ENCODE measurements at places on chromosomes 7 and 10. TPM values are rescaled to one million over a fixed set of nuclear protein-coding genes. Genes with fewer than 3 reads are reported as not detected.
A peak's percentile ranks its signal among the peaks of the same experiment; 100 is the strongest.

- ATAC-seq: no peak
These were observed 328.4 kb upstream of the GNAI1 start for GRCh38 chr7:79806161-79806734.

DNA sequence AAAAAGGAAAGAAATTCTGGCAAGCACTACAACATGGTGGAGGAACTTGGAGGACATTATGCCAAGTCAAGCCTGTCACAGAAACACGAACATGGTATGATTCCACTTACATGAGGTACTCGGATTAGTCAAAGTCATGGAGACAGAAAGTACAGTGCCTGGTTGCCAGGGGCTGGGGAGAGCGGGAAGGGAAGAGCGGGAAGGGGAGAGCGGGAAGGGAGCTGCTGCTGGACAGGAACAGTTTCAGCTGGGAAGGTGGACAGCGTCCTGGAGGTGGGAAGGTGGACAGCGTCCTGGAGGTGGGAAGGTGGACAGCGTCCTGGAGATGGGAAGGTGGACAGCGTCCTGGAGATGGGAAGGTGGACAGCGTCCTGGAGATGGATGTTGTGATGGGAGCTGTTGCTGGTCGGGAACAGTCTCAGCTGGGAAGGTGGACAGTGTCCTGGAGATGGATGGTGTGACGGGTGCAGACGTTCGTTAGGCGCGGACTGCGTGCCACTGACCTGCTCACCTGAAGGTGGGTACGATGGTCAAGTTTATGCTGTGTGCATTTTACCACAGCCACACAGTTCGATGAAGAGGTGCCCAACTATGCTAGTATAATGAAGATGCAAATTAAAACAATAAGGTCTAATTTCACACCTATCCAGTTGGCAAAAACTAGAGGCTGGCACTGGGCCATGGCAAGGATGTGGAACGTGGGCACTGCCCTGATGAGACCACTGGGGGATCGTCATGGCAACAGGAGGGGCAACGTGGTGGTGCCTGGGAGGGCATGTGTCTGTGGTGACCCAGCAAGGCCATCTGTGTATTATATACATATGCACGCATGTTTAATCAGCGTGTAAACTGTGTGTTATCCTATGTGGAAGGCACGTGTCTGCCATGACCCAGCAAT lies 103.8 kb downstream of the NKX6-2 start:
- no peak for ATAC-seq

GRCh38 chr10:128929131-128929530 lies 537.9 kb upstream of the MGMT start:
- no peak for ATAC-seq

DNA sequence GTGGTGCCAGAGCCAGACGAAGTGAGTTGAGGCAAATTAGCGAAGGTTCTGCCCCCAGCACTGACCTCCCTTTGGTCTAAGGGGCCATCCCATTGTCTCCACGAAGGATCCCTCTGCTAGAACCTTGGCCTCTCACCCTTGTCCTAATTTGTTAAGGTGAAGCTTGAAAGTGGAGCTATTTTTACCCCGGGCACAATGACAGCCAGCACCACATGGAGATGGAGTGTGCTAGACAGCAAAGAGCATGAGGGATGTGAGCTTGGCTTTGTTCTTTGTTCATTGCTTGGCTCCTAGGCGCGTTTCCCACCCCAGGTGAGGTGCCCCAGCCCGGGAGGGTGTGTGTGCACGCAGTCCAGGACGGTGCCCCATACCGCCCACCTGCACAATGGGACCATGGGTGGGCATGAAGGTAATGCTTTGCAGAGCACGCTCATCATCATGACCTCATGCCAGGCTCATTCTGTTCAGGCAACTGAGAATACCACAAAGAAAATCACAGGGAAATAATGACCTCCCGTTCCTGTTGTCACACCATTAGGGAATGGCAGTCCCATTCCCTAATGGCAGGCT lies 361.0 kb upstream of the FZD8 start:
- no peak for ATAC-seq

- ATAC-seq: no peak
These were observed 47.9 kb downstream of the MRC1 start for GRCh38 chr10:17857040-17857439.

DNA sequence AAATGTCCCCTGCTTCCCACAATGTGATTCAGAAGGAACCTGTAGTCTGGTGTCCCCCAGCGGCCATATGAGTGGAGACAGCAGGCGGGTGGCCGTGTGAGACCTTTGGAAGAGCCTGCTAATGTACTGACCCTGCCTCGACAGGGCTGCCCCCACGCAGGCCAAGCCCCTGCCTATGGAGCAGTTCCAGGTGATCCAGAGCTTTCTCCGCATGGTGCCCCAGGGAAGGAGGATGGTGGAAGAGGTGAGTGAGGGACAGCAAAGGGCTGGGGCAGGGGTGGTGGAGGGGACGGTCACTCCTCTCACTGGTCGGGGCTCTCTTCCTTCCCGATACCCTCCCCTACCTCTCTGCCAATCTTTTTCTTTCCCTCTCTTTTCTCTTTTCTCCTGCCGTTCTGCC lies 55.7 kb downstream of the PALD1 start:
- ATAC-seq: no peak

GRCh38 chr10:19347621-19348020 lies 299.0 kb downstream of the MALRD1 start:
- ATAC-seq: no peak

DNA sequence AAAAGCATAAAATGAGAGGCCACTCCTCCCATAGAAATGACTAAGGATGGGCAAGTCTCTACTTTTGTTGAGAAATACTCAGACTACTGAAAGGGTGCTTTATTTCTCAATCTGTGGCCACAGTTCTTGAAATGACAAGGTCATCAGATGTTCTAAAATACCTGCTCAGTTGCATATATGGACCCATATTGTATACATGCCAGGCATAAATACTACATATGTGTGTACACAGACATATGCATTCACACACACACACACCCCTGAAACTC lies 691.5 kb upstream of the SORCS1 start:
- no peak for ATAC-seq

DNA sequence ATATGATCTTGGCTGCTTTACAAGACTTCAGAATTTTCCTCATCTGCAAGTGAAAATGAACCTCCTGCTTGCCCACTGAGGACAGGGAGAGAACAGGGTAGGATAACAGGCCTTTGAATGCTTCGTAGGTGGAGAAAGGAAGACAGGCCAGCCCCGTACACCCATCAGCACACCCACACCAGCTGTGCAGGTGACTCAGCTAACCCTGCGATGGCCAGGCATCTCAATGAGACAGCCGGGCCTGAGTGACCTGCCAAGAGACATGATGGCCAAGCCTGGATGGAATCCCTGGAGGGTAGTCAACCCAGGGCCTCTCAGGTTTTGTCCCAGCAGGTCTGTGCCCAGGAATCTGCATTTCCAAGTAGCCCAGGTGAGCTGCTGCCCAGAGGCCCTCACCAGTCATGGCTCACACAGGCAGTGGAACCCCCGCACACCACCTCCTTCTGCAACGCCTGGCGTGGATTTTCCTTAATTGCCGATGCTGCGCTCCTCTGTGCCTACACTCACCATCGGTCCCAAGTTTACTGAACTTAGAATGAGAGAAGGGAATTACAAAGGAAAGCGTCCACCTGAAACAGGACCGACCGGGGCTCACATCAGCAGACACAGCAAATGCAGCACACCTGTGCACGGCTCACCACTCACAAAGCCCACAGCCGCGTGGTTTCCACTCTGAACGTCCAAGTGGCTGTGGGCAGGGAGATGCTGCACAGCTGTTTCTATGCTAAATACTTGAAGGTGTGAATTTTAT lies 163.7 kb downstream of the DIP2C start:
- ATAC-seq: no peak

- peak; percentile 13 for ATAC-seq
These were observed 274.6 kb downstream of the PARD3 start for GRCh38 chr10:34540492-34540891.

GRCh38 chr10:47374611-47375536 lies 9.2 kb downstream of the ZNF488 start:
- no peak for ATAC-seq

DNA sequence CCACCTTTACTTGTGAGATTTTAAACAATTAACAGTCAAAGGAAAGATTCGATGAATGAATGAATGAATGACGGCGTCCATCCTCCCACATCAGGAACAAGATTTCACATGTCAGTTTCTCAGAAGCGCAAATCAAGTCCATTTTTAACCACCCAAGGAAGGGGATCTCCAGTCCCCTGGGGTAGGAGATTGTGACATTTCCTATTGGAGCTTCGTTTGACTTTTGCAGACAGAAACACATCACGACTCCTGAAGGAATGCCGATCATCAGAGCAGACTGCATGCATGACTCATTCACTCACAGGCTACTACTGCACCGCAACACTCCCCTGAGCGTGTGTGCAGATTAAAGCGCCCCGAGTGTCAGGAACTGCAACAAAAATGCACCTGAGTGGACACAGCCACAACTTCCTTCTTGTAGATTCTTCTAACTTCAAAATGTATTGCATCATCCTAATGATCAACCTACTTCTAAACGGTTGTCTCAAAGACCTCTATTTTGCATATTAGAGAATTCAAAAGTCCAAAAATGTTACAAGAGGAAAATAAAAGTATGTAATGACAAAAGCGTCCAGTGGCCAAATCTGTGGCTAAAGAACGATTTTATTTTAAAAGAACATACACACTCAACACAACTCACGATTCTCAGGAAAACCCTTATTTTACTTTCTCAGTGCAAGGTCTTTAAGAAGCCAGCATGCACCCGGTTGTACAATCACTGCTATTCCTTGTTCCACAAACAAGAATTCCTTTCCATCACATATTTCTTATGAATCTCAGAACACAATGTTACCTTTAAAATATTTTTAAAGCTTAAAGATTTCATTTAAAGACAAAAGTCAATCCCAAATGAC lies 172.6 kb downstream of the FAM107B start:
- ATAC-seq: peak; percentile 75

DNA sequence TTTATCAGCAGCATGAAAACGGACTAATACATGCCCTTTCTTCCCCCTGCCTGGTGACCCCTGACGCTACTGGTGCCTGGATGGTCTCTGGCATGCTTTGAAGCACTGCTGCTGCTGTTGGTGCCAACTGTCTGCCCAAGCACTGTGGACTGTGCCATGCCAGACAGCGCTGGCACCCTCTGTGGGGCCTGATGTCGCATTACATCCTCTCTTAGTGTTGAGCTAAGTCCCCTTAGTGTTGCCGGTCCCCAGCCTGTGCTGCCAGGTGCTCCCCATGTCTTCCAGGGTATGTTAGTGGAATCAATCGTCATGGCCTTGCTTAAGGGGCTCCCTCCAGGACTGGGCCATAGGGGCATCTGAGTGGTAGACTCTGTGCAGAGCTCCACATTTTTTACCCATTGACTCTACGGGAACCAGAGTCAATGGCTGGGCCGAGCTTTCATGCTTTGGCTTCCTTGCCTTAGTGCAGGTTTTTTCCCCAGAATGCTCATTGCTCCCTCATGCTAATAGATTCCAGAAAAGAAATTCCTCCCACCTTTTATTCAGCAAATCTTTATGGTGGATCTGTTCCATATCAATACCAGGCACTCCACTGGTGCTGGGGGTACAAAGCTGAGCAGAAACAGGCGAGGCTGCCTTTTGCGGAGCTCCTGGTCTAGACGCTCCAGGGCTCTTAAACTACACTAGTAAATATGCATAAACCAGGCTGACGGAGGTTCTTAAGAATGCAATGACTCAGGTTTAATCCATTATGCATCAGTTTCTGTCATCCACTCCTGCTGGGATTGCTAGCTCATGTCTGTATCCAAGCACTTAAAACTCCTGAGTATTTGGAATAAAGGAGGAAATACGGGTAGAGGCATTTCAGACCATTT lies 21.8 kb upstream of the MRC1 start:
- peak; percentile 81 for ATAC-seq

DNA sequence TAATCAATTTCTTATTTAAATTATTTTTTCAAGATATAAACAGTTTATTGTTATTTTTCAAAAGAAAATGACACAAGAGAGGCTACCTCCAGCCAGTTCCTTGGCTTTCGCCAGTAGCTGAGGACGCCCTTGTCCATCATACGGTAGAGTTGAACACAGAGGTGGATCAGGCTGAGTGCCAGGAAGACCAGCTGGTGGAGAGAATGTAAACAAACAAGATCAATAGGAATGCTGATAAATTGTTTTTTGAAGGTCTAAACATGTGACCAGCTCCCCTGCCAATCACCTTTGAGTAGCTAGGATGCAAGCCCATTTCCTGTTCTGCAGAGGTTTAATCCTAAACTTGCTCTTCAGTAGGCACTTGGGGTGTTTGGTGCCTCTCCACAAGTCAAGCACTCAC lies 138.9 kb downstream of the PKD1L1 start:
- no peak for ATAC-seq

DNA sequence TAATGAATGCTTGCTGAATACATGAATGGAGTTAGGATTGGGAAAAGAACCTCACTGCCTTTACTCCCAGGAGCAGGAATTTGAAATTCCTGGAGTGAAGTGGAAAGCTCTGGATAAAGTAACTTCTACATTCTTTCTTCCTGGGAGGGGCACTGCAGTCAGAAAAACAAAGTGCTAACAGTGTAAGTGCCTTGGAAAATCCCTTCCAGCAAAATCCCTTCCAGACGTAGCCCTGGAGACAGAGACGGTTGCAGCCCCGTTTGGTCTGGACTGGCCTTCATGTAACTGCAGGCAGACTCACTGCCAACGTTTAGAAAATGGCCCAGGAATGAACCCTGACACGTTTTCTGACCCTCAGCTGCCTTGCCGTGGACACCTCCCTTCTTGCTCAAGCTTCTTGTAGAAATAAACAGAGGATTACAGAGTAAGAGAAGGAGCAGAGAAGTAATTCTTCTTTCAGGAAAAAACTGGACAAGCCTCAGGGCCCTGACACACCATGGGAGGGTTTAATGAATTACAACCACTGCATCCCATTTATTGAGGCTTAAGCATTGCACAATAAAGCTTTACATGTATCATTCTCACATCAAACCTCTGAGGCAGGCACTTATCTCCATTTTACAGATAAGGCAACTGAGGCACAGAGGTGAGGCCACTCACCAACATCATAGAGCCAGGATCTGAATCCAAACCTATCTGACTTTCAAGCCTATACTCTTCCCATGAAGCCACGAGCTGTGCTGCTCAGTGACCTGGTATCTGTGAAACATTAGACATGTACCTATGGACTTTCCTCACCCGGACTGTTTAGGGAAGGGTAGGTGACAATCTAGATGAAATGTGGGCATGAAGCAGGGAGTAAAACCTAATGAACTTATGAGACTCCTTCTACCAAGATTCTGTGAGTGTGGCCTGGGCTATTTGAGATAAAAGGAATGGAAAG lies 7.8 kb downstream of the ITPRIP start:
- ATAC-seq: peak; percentile 35

EGR2 gene
- total RNA-seq: 0.96 TPM

ZNF239 gene
- total RNA-seq: 0.64 TPM

KLF14 gene
- not detected for total RNA-seq

ATE1 gene
- 20.3 TPM for total RNA-seq

Data from esophagus mucosa (tissue), 1 donor.